Fibroblast of skin of right quadriceps (primary cell): ENCODE measurements at places on chromosomes 7 and 10.

DNA sequence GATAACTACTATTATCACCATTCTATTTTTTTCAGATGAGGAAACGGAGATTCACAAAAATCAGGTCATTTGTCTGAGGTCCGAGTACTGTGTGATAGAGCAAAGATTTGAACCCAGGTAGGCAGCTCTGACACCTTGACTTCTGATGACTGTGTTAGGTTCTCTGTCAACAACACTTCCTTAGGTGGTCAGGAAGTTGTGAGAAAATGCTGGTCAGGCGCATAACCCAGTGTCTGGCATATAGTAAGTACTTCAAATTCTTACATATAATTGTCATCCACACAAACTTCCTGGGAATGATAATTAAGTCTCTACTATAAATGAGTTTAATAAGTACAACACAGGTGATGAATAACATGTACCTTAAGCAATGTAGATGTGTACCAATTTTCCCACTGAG lies 381.5 kb downstream of the NEBL start:
- no peak for DNase-seq

DNA sequence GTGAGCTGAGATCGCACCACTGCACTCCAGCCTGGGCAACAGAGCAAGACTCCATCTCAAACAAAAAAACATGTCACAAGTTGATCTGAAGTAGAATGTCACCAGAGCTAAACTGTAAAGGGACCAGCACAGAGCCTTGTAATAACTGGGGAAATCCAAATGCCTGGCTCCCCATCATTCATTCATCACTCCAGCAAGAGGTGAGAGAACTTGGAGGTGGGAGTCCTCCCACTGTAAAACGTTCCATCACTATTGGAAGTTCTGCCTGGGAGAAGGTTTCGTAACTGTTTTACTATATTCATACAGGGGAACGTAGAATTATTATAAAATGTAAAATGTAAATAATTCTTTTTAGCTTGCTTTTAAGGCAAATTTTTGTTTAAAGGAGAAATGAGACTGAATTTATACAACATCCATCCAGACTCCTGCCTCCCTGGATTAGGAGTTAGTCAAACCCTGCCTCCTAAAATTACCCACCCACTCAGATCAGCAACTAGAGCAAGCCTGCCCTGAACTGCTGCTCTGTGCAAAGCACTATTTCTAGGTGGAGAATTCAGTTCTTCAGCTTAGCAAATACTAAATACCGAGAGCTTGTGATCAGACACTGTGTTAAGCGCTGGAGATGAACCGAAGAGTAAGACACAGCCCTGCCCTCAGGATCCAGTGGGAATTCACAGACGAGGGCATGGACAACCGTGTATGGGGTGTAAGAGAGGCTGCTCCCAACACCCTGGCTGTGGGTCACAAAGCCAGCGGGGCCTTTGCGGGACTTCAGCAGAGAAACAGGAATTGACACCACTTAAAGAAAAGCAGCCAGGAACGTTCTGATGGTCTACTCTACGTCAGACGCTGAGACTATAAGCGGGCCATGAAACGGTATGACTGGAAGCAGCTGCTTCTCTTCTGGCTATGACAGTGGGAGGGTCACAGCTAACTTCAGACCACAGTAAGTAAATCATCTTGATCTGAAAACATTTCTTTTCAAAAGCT lies 208.3 kb downstream of the ZMYND11 start:
- no peak for DNase-seq

- DNase-seq: no peak
Measured at GRCh38 chr10:133127291-133128125, 32.5 kb upstream of the KNDC1 start.

- no peak for DNase-seq
Measured at GRCh38 chr10:110009736-110010475, 2.1 kb downstream of the ADD3 start.

DNA sequence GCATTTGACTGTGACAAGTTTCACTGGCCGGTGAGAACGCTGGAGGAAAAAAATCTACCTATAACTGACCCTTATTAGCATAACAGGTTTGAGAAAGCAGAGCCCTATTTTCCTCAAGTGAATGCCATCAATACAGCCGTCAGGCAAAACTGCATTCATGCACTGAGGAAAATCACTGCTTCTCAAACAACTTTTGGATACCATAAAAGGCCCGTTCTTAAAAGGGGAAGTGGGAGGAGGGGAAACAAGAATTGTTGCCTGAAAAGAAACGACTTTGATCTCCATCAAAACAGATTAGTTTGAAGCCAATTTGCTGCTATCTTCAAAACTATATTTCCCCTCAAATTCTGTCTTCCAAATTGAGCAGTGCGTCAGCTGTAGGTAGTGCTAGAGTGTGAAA lies 670.6 kb downstream of the PCDH15 start:
- no peak for DNase-seq
